ENCODE measurements at places on chromosomes 7 and 10. TPM values are rescaled to one million over a fixed set of nuclear protein-coding genes. Genes with fewer than 3 reads are reported as not detected.

DNA sequence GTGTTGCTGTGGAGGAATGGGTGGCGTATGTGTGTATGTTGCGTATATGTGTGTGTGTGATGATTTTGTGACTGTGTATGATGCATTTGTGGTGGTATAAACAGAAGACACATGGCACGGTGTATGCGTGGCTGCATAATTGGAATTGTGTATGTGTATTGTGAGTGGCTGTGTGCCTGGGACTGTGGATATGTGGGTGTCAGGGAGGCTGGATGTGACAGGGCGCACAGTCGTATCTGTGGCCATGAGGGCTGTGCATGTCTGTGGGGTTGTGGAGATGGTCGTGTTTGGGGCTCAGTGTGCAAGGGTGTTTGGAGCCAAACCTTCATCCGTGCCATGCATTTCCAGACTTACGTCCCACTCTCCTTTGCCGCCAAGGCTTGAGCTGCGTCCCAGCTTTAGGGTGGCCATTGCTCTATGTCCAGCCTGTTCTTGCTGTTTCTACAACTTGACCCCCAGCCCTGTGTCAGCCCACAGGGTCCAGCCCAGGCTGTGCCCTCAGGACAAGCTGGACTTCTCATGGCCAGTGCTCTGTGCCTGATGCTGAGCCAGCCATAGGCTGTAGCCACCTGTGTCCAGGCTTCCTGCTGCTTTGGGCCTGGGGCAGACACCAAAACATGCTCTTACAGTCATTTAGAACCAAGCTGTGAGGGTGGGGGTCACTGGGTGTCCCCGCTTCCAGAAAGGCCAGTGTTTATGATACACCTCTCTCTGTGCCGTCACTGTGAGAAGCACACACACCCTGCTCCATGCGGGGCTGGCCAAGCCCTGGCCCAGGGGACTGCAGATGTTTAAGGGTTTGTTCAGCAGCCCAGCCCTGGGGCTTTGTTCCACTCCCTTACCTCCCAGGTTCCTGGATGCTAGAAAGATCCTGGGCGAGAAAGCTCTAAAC is 127.6 kb downstream of the NEURL1 start:
- no peak overlapping the region for H3K27ac ChIP-seq
- no peaks in the 10 kb centered on the region for H3K4me1 ChIP-seq
- H3K36me3 ChIP-seq = peaks cover 77% of the 10 kb centered on the region
- DNase-seq = no peak

DNA sequence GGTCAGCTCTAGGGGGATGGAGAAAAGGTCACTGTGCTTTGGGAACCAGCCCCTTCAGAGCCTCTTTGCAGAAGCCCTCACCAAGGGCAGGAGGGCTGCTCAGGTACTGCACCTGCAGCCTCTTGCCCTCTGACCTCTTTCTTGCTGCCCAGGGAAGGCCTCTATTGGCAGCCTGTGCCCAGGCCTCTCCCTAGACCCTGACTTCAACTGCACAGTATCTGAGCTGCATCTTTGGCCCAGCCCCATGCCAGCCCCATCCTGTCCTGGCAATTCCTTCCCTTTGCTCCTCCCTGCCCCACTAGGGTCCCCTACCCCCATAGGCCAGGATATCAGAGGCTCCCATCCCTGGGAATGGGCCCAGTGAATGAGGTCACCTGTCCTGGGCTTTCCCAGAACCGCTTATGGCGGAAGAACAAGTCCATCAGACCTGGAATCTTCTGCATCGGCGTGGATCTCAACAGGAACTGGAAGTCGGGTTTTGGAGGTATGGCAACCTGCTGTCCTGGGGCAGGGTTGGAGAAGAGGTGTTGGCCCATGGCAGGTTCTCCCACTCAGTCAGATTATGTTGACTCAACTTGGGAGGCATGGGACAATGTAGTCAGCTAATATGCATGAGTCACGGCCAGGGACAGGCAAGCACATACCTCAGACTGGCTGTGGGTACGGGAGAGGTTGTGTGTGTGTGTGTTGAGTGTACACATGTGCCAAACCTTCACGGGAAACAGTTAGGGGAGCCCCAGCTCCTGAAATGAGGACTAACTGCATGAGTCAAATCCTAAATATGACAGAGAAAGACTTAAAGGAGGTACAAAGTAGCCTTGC is 17.1 kb upstream of the CPA1 start:
- H3K4me1 ChIP-seq = peaks cover 54% of the 10 kb centered on the region
- no peaks in the 10 kb centered on the region for H3K36me3 ChIP-seq
- no peaks in the 10 kb centered on the region for H3K27me3 ChIP-seq
- DNase-seq = peak; percentile 93

- no peaks in the 10 kb centered on the region for H3K4me1 ChIP-seq
- H3K27me3 ChIP-seq = peaks cover 3% of the 10 kb centered on the region
- no peaks in the 10 kb centered on the region for H3K36me3 ChIP-seq
- no peak for DNase-seq
- H3K27ac ChIP-seq = no peak overlapping the region
- no peak overlapping the region for H3K4me3 ChIP-seq
Measured at GRCh38 chr7:82998436-82998835, 164.2 kb downstream of the PCLO start.

GRCh38 chr10:34845070-34845469 is 30.0 kb upstream of the PARD3 start:
- H3K4me3 ChIP-seq = no peak overlapping the region
- DNase-seq = no peak
- no peaks in the 10 kb centered on the region for H3K4me1 ChIP-seq
- H3K36me3 ChIP-seq = no peaks in the 10 kb centered on the region
- H3K27me3 ChIP-seq = no peaks in the 10 kb centered on the region

GRCh38 chr7:64665980-64666662 is at the start of gene ZNF107:
TSS of gene ZNF107 (plus strand) at chr7:64666133. CDS start at chr7:64666283, 150 bp downstream.
- no peaks in the 10 kb centered on the region for H3K27me3 ChIP-seq
- peak within 1 kb of the TSS; percentile 71 for H3K4me3 ChIP-seq
- peak; percentile 88 for DNase-seq
- peak within 1 kb of the TSS; percentile 70 for H3K27ac ChIP-seq
- H3K4me1 ChIP-seq = no peaks in the 10 kb centered on the region

HMX3 gene
- 10.8 TPM for total RNA-seq

DDC gene
- not detected for total RNA-seq

IKZF1 gene
- total RNA-seq = not detected
